NCI-H446 treated with DMSO at 0.1 percent for 48 hours (cell line): ENCODE measurements at places on chromosomes 7 and 10.

GRCh38 chr10:88409236-88409635 lies 173.9 kb downstream of the RNLS start:
- no peak for DNase-seq

- DNase-seq = no peak
Observed at GRCh38 chr7:46572691-46573090, 651.6 kb upstream of the IGFBP3 start.

GRCh38 chr7:152462995-152463708 lies 27.3 kb upstream of the KMT2C start:
- peak; percentile 42 for DNase-seq

DNA sequence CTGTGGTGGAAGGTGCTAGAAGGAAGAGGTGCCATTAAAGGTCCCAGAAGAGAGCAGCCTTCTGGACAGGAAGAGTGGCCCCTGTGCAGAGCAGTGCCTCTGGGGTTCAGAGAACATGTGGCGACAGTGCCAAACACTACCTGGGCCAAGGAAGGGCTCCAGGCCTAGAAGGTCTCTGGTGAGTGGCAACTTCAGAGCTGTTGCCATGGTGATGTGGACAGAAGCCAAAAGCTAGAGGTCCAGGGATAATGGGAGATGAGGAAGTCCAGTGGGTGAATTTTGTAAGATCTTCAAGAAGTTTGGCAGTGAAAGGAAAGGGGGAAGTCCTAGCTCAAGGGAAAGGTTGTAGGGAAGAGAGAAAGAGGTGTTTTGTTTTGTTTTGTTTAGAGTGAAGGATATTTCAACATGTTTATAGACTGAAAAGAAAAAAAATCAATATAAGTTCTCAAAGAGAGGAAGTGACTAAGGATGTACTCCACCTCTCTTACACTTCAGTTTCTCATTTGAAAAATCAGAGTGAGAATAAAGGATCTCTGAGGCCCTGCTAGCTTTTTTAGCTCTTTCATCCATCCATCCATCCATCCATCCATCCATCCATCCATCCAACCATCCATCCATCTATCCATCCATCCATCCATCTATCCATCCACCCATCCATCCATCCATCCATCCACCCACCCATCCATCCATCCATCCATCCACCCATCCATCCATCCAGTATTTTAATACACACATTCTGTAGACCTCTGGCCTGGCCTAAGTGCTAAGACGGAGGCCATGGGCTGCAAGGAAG lies 77.1 kb upstream of the DUSP5 start:
- DNase-seq = no peak

- no peak for DNase-seq
Observed at GRCh38 chr7:65436163-65436562, 62.5 kb downstream of the ZNF92 start.

- DNase-seq = no peak
Observed at GRCh38 chr10:76085002-76085816, 653.8 kb downstream of the LRMDA start.

DNA sequence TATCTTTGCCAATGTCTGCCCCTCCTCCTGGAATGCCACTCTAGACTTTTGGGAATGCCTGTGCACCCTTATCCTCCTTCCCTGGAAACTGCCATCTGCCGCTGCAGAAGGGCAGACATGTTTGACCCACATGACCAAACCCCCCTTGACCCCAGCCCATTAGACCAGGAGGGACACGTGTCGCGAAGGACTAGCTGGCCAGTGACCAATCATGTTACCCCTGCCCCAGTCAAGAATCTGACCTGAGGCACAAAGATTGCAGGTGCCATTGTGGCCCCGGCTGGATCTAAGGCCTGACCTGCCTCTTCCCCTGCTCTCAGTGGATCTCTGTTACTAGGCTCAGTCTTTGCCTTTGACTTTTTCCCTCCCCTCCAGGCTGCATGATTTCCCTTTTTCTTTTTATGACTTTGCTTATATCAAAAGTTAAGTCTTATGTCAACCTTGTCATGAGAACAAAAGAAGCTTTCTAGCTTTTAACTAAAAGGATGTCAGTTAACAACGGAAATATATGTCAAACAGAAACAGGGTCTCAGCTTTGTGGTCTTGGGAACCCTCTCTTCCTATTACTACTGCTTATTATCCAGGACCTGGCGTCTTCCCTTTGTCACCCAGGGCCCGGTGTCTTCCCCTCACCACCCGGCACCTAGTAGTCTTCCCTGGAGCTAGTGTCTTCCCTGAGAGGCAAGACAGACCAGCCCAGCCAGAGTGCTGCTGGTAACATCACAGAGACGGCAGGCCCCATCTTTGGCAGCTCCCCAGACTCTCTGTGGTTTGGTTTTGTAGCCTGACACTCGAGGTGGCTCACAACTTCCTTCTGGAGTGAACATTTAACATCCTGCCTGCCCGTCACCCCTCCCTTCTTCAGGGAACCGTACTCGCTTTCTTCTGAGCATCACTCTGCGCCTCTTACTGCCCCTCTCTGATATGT lies 24.4 kb upstream of the PPIF start:
- no peak for DNase-seq

- DNase-seq = peak; percentile 4
Observed at GRCh38 chr7:100407285-100408180, 21.0 kb downstream of the ZCWPW1 start.

GRCh38 chr10:75074711-75075445 lies 36.6 kb upstream of the SAMD8 start:
- DNase-seq = no peak

DNA sequence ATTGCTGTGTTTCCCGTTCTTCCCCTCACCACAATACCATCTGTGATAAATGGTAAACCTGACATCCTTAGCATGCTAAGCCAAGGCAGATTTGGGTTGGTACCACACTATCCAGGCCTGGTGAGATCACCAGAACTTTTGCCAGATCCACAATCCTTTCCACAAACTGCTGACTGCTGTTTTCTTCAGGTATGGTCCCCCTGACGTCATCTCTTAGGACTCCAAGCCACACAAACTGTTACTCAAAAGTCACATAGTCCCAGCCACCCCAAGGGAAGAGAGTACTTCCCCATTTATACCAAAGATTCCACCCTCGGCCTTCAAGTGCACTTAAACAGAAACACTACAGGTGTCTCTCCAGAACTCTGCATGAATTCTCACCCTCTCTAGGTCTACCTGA lies 34.8 kb downstream of the SLC25A13 start:
- DNase-seq = no peak

DNA sequence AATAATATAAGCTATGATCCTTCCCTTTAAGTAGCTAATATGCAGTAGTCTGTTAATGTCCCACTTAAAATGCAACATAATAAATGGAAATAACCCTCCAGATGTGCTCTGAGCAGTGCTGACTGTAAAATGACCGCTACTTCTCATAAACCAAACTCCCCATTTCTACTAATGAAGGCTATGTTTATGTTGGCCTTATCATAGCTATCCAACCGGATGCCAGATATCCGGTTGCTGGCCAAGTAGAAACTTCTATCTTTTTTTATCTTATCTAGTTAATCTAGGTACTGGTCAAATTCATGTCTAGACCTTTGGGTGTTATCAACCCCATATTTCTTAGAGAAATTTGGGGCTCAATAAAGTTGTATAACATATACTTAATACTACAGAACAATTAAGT lies 56.6 kb downstream of the CHRM2 start:
- no peak for DNase-seq

- DNase-seq = no peak
Observed at GRCh38 chr7:121119047-121119446, 130.5 kb downstream of the CPED1 start.

DNA sequence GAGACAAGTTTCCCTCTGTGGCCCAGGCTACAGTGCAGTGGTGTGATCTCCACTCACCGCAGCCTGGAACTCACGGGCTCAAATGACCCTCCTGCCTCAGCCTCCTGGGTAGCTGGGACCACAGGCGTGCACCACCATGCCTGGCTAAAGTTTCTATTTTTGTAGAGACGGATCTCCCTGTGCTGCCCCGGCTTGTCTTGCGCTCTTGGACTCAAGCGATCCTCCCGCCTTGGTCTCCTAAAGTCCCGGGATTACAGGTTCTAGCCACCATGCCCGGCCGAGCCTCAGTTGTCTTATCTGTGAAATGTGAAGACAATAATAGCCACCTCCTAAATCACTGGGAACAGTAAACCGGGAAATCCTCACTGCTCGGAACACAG lies 88.1 kb downstream of the FOXL3 start:
- no peak for DNase-seq

DNA sequence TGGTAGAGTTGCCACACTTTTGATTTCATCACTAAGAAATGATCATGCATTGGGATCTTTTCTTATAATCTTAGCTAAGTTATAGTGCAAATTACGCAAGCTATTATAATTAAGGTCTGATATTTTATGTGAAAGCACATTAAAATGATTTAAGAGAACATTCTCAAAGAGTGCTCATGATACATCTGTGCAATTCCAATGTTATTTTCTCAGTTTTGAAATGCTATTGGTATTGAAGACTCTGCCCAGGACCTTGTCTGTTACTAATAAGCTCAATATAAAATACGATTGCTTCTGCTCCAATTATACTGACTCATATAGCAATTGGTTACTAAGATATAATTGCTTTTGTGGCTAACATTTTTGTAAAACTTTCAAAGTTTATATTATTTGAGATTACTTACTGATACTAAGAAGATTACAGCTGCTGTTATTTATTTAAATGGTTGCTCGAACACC lies 180.9 kb downstream of the ADAM12 start:
- no peak for DNase-seq

DNA sequence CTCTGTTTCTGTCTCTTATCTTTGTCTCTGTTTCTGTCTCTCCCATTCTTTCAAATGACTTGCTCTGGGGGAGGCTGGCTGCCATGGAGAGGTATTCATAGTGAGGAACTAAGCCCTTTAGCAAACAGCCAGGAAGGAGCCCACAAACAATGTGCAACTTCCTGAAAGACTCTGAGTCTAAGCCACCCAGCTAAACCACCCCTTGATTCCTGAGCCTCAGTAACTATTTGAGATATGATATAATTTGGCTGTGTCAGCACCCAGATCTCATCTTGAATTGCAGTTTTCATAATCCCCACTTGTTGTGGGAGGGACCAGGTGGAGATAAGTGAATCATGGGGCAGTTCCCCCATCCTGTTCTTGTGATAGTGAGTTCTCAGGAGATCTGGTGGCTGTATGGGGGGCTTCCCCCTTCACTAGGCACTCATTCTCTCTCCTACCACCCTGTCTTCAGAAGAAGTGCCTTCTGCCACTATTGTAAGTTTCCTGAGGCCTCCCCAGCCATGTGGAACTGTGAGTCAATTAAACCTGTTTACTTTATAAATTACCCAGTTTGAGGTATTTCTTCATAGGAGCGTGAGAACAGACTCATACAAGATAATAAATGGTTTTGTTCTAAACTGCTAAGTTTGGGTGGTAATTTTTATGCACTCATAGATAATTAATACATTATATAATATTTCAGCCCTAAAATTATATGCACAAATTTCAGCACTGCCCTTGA lies 121.2 kb upstream of the FOXP2 start:
- no peak for DNase-seq

- DNase-seq = no peak
Observed at GRCh38 chr10:75648854-75649253, 217.4 kb downstream of the LRMDA start.
